Activated CD4-positive, alpha-beta memory T cell treated with anti-CD3 and anti-CD28 coated beads for 36 hours (primary cell): ENCODE measurements at places on chromosomes 1 and 21.
A peak's percentile ranks its signal among the peaks of the same experiment; 100 is the strongest.

DNA sequence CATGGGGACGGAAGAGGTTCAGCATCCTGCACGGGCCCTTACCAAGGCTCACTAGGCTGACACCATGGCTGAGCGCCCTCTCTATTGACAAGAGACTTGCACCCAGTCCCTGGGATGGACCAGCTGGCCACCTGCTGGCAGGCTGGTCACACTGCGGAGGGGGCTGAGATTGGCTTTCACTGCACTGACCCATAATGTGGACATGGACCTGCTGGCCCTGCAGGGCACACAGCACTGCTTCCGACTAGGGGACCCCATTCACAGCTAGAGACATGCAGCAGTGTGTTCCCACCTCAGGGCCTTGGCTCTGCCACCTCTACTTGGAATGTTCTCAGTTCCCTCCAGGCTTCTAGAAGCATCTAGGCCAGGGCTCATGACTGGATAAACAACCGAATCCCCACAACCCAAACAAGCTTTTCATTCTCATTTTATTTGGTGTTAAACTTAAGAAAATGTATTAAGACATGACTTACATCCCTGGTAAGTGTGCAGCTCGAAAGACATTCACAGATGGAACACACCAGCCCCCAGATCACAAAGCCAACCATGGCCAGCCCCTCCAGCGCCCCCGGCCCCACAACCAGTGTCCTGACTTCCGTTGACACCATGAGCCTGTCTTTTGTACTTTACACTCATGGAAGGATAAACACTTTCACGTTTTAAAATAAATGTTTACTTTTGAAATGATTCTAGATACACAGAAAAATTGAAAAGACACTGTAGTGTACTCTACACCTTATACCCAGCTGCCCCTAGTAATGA is 9.3 kb upstream of the SRARP start:
- peak; percentile 72 for DNase-seq

GRCh38 chr1:25810341-25811299 is 9.1 kb upstream of the MTFR1L start:
- DNase-seq: peak; percentile 85

DNA sequence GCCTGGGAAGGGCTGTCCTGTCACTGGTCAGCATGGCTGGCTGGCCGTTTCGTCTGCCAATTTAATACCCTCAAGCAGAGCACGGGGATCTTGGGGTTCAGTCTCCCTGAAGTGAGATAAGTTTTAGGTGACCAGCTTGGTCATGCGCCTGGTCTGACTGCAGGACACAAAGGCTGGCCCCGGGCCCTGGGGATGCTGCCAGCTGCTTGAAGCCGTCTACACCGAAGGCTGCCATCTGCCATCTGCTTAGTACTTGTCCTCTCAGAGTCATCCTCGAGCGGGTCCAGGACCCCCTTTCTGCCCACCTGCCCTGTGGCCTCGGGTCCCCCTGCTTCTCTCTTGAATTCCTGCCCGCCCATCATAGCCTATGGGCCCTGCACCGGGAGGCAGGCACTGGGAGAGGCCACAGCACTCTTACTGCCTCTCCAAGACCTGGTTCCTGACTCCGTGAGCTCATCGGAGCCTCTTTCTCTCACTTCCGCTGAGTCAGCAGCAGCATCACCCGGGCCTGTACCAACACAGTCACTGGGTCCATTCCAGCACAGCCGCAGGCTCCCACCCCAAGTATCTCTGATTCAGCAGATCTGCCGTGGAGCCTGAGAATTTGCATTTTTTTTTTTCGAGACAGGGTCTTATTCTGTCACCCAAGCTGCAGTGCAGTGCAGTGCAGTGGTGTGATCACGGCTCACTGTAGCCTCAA is 7.0 kb downstream of the FBLIM1 start:
- no peak for DNase-seq

GRCh38 chr1:6965935-6966241 is 180.6 kb downstream of the CAMTA1 start:
- no peak for DNase-seq

- no peak for DNase-seq
Measured at GRCh38 chr1:174448974-174449373, 1.2 kb downstream of the GPR52 start.

DNA sequence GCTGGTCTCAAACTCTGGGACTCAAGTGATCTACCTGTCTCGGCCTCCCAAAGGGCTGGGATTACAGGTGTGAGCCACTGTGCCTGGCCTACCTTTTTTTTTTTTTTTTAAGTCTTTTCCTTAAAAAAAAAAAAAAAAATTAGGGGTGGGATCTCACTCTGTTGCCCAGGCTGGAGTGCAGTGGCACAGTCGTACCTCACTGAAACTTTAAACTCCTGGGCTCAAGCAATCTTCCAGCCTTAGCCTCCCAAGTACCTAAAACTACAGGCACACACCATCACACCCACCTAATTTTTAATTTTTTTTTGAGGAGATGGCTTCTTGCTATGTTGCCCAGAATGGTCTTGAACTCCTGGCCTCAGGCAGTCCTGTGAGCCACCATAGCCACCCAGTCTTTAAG is 38.5 kb downstream of the RNF2 start:
- DNase-seq: no peak

DNA sequence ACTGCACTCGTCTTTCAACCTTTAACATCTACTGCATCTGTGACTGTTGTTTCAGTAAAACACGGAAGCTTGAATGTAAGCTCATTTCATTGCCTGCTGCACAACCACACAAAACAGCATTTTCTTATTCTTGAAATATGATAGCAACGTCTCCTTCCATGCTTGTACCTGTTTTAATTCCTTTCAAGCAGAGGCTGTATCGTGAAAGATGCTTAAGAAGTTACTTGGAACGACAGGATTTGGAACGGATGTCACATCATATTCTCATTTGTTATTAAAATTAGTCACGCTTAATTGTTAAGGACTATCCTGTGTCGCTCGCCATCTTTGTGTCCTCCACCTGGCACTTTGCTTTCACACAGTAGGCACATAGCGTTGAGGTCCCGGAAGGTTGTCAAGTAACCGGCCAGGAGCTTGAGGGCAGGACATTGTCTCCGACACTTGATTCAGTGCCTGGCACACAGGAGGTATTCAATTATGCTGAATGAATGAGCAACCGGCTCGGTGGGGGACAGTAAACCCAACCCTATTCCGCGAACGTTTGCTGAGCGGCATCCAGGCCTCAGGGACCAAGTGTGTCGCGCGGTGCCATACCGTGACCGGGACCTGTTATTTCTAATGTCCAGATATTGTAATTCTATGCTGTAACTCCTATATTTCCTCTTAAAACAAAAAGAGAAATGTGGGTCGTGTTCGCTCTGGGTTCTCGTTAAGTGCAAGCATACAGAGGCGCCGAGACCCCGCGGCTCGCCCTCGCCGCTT is 499 bp upstream of the SH3GLB1 start:
- peak; percentile 64 for DNase-seq

- DNase-seq: peak; percentile 39
Measured at GRCh38 chr1:54381524-54381923, 24.7 kb downstream of the SSBP3 start.

- no peak for DNase-seq
Measured at GRCh38 chr1:198577444-198577843, 37.0 kb upstream of the ATP6V1G3 start.

DNA sequence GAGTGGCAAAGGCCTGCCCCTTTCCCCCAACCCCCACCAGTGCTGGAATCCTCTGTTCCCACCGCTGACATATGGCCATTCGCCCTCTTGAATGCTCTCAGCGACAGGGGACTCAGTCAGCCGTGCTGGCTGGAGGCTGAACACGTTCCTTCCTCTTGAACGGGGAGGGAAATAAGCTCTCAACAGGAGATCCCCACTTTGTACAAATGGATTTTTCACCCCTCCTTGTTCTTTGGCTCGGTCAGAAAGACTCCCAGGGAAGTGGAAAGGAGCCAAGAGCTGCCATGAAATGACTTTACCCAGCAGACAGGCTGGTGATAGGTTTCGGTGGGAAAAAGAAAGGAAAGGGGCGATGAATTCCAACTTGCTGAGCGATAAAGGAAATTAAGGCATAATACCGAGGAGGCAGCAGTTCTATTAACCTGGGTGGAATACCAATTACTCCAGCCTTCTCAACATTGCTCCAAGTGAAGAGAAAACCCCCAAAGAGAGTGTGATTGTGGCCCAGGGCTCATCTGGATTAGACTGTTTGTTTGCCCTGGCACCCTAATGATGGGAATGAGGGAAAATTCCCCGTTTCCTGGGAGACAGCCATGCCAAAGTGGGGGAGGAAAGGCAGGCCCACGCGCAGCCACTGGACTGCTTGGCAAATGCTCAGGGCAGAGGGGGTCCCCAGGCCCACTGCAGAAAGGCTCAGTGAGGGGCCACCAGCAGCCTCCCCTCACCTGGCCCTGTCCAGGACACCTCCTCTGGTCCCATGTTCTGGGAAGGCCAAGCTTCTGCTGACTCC is 23.9 kb downstream of the LRP8 start:
- DNase-seq: no peak

DNA sequence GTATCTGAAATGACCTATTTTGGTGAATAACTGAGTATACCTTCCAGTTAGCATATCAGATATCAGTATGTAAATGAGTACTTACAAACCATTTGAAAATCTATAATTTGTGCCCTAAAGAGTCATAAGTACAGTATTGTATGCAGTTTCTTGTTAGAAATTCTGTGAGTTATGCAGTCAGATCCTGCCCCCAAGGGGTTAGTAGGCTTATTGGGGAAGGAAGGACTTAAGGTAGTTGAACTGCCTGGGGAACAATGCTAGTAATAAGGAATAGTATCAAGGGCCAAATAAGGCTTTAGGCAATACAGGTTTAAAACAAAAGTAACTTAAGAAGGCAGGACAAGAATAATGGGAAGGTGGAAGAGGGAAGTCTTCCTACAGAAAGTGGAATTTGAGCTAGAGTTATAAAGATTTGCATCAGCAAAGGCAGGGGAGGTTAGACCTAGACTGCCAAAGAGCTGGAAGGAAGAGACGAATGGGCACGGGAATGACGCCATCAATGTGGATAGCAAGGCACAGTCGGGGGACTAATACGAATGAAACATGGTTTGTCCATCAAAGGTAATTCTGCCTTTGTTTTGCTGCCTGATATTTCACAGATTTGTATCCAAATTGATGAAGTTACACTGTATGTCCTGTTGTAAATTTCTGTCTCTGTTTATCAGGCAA is 182.9 kb upstream of the DPYD start:
- no peak for DNase-seq
